Activated CD4-positive, alpha-beta T cell treated with anti-CD3 and anti-CD28 coated beads, Interleukin-2, amount 50 U/mL, for 16 hours (primary cell): ENCODE measurements at places on chromosomes 7 and 10.

DNA sequence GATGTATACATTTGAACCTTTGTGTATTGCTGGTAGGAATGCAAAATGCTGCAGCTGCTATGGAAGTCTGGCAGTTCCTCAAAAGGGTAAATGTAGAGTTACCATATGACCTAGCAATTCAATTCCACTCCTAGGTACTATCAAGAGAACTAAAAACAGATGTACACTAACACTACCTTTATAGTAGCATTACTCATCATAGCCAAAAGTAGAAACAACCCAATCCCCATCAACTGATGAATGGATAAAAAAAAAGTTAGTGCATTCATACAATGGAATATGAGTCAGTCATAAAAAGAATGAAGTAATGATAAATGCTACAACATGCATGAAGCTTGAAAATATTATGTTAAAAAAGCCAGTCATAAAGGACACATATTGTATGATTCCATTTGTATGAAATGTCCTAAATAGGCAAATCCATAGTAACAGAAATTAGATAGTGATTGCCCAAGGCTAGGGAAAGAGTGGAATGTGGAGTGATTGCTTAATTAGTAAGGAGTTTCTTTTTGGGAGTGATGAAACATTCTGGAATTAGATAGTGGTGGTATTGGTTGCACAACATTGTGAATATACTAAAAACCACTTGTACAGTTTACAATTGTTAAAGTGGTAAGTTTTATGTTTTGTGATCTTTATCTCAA, 96.4 kb upstream of the AOAH start:
- no peak for DNase-seq

DNA sequence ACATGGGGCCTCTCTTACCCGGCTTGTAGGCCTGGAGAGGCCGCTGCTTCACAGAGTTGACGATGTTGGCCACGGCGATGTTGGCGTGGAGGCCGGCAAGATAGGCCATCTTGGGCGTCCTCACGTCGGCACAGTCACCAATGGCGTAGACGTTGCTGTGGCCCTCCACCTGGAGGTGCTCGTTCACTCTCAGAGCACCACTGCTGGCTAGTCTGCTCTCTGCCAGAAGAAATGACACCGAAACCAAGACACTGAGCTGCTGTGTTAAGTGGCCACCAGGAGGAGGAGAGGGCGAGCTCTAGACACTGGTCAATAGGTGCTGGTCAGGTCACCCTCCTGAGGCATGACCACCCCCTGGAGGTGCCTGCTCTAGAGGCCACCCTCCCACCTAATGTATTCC, 17.7 kb downstream of the AIFM2 start:
- no peak for DNase-seq

DNA sequence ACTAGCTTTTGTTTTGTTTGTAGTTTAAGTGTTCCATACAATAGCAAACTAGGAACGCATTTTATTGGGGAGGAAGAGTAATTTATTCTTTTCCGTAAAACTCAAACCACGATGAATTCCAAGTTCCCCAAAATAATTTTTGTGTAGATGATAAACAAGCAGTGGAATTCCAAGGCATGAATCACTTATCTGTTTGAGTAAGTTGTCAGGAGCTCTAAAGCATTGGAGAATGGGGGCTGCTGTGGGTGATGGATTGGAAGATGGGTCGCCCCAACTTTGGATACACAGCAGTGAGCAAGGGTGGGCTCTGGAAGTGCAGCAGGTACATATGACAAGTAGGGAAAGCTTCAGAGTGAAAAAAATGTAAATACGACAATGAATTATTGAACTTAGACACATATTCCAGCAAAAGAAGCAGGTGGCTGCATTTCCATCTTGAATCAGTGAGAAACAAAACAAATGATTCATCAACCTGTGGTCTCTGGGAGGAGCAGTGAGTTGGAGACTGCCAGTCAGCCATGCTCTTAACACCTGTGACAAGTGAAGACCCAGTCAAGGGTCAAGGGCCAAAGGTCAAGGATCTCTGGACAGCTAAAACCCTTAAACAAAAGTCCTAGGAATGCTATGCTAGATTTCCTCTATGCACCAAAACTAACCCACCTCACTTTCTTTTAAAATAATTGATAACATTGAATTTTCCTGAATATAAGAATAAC, 34.2 kb upstream of the ADRB1 start:
- no peak for DNase-seq

DNA sequence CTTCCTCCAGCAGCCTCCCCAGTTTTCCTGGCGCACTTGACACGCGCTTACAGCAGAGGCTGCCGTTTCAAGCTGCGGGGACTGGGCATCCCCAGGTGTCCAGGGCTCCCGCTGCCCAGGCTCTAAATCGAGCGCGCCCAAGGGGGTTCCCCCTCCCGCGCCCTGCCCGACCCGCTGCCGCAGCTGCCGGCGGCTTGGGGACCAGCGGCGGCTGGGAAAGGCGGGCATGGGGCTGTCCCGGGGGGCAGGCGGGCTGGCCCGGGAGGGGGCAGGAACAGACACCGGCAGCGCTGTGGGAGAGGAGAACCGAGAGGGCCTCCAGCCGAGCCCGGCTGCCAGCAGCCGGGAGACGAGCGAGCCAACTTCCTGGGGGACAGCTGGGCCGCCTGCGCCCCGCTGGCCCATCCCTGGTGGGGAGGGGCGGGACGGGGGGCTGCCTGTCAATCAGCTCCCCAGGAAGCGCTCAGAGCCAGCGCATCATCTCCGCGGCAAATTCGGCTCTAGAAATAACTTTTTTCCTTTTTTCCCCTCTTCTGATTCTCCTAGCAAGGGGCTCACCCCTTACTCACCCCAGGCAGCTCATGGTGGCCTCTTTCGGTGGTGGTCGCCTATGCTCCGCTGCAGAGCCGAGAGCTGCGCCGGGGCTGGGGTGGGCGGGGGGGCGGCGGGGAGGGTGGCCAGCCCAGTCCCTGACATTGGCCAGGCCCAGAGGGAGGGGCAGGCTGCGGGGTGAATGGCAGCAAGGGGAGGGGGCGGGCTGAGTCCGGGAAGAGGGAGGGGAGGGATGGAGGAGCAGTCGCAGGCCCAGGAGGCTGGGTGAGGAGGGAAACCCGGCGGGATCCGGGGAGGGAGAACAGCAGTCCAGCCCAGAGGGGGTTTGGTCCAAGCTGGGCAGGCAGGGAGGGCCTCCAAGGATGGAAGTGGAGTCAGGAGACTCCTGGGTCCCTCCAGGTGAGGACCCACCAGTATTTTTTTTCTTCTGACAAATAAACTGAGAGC, 14.7 kb downstream of the GRID2IP start:
- no peak for DNase-seq

GRCh38 chr7:138449580-138449979, 10.5 kb upstream of the TRIM24 start:
- DNase-seq: peak; percentile 13

- no peak for DNase-seq
Observed at GRCh38 chr10:42754155-42755027, 28.2 kb upstream of the BMS1 start.

GRCh38 chr7:1193593-1194424, 33.8 kb upstream of the ZFAND2A start:
- peak; percentile 38 for DNase-seq

GRCh38 chr7:21548491-21548890, 5.7 kb downstream of the DNAH11 start:
- no peak for DNase-seq

- peak; percentile 87 for DNase-seq
Observed at GRCh38 chr10:80202934-80203834, 2.2 kb downstream of the ANXA11 start.

- DNase-seq: peak; percentile 51
Observed at GRCh38 chr7:128347647-128348097, 4.0 kb upstream of the RBM28 start.

- DNase-seq: no peak
Observed at GRCh38 chr7:134845461-134845860, 66.0 kb downstream of the CALD1 start.

GRCh38 chr10:117174439-117175214, 22.7 kb upstream of the KCNK18 start:
- peak; percentile 83 for DNase-seq

- no peak for DNase-seq
Observed at GRCh38 chr7:2724453-2725177, 36.6 kb downstream of the AMZ1 start.

DNA sequence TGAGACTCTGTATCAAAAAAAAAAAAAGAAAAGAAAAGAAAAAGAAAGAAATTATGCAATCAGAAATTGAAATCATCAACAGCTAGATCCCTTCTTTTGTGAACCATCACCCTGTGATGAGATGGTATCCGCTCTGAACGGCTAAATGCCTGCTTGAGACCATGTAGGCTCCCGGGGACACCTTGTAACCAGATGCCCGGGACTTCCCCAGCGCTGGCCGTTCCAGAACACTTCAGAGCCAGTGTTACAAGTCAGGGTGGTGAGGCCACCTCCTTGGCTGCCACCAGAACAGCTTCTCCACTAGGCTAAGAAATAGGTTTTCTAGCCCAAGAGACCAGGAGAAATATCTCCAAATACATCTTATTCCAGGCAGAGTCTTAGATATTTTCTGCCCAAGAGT, 119.4 kb upstream of the SH2B2 start:
- DNase-seq: no peak

DNA sequence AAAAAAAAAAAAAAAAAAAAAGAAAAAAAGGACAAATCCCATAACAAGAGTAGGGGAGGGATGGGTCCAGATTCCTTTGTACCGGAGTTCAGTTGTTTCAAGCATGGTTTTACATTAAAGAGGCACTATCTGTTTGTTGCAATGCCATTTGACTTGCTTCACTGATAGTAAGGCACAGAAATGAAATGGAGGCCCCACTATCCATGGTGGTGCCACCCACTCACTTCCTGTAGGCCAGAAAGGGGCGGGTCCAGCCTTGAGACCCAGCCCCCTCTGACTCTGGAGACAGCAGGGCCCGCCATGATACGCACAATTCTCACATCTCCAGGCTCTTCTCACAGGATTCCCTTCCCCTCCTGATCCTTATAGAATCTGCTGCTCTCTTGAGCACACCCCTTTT, 100.0 kb downstream of the CLEC2L start:
- no peak for DNase-seq

GRCh38 chr7:17227766-17228490, 70.5 kb upstream of the AHR start:
- DNase-seq: peak; percentile 9

DNA sequence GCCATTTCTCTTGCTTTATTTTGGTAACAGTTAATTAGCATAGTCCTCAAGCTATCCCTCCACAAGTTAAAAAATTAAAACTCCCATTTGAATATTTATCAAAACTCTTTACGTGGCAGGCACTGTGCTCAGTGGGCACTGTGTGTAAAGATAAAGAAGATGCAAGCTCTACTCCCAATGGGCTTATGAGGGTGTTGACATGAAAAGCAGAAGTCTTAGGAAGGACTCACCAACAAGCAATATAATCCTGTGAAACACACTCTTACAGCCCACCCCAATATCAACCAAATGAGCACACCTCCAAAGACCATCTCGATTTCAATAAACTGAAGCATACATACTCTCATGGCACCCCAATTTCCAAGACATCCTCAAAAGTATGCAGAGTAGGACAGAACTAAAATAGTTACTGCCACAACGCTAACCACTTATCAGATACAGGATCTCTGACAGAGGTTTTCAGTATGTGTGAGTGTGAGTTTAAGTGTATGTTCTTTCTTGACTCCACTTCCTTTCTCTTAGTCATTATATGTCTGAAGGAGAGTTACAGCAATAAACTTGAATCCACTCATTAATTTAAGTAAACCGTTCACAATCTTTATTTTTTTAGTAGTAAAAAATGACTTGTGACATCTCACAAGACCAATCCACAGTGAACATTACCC, 120.0 kb downstream of the PDE1C start:
- peak; percentile 27 for DNase-seq

DNA sequence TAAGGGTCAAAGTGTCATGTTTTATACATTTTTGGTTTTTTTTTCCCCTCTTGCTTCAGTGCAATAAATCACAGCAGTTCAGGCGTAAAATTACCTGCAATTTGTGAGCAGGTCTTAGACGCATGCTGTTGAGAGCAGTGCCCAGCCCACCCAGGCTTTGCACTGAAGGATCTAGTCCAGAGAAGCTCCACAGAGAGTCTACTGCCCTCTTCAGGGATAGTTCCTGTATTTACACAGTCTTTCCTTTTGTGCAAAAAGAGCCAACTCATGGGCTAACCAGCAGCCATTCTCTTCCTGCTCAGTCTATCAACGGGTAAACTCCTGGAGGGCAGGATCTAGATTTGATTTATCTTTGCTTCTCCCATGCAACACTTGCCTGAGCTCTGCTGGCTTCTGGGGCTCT, 82.2 kb upstream of the NAMPT start:
- no peak for DNase-seq

DNA sequence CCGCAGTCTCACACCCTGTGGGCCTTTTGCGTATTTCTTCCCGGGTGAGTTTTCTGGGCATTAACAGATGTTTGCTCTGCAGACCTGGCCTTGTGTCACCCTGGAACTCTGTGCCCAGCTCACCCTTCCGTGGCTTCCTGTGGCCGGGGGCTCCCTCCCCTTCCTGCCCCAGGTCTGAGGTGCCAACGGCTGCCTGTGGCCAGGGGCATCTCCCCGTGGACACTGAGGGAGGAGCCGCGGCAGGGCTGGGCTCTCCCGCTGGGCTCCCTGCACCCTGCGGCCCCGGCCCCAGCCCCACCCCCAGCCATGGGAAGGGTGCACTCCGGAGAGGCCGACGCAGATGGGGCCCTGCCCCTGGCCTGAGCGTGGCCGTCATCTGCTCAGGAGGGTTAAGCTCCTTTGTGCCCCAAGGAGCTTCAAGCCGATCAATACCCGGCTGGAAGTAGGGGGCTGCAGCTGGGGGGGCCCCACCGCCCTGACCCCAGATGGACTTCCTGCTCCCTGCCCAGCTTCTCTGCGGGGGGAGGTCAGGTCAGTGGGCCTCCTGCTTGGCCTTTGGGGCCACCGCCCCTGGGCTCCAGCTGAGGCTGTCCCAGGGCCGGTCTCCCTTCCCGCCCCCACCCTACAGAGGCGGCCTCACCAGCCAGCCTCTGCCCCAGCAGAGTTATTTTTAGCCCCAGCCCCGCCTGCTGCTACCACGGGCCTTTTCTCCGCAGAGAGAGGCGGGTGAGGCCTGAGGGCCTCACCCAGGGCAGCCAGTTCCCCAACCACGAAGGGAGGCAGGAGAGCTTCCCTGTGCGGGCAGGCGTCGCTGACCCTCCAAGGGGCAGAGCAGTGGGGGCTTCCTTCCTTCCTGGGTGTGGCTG, 24.2 kb downstream of the PWWP2B start:
- DNase-seq: no peak

- DNase-seq: no peak
Observed at GRCh38 chr10:48672596-48673265, 11.9 kb upstream of the WDFY4 start.

DNA sequence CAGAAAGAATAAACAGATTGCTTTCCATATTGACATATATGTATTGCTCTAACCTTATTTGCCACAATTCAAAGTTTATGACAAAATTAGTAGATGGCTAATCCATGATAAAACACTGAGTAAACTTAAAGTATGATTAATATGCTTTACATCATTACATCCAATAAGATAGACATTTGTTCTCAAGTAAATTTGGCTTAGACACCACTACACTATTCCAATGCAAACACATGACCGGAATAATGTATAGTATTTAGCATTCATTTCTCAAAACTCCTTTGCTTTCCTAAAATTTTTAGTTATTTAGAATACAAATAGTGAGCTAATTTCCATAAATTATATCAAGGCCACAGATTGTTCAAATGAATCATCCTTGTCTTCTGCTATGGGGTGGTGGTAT, 20.2 kb downstream of the SEM1 start:
- no peak for DNase-seq

- no peak for DNase-seq
Observed at GRCh38 chr10:102467971-102468438, 16.7 kb upstream of the C10orf95 start.
